ENCODE measurements at places on chromosomes 7 and 10.
A peak's percentile ranks its signal among the peaks of the same experiment; 100 is the strongest.

DNA sequence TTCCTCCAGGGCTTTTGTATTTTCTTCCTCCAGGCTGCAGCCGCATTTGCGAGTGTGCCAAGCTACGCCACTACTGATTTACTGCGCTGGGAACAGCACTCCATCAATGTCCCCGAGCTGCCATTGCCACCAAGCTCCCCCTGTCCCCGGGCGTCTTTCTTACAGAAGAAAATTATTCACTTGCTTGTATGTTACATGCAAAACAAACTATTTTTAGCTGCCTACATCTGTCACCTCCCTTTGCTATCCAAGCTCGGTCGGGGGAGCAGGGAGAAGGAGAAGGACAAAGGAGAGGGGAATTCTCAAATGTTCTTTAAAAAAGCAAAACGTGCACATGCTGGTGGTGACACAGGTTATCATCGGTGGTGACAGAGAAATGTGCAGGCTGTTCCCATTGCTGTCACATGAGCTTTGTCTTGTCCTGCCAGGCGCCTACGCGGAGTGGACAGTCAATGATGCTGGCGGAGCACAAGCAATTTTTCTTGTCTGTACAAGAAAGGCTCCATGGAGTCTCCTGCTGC is 93.1 kb downstream of the ADARB2 start:
- DNase-seq, result no peak

DNA sequence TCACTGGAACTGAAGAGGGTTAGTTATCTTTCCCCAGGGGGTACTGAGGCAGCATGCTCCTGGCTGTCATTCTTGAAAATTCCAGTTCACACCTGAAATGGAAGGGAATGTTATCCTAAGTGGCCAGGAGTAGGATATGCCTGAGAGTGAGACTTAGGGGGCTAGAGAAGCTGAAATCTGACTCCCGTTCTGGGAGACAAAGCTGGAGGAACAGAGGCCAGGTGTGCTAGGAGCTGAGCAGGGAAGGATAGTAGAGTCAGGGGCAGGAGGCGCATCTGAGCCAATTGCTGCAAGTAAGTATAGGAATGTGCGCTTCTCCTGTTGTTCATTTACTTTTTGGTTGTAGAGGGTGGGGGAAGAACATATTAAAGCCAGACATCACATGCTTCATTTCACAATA is 58.1 kb upstream of the KIAA1217 start:
- no peak for DNase-seq

DNA sequence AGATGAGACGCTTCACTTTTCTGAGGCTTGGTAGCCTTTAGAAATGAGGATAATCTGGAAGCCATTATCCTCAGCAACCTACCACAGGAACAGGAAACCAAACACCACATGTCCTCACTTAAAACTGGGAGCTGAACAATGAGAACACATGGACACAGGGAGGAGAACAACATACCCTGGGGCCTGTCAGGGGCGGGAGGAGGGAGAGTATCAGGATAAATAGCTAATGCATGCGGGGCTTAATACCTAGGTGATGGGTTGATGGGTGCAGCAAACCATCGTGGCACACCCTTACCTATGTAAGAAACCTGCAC is 48.9 kb downstream of the LRGUK start:
- no peak for DNase-seq

- no peak for DNase-seq
Measured at GRCh38 chr10:93515071-93516005, 18.9 kb downstream of the CEP55 start.

GRCh38 chr7:39633563-39634477 is 10.4 kb downstream of the RALA start:
- DNase-seq, result no peak

GRCh38 chr10:28587970-28588290 is 55.0 kb downstream of the WAC start:
- DNase-seq, result peak; percentile 17

DNA sequence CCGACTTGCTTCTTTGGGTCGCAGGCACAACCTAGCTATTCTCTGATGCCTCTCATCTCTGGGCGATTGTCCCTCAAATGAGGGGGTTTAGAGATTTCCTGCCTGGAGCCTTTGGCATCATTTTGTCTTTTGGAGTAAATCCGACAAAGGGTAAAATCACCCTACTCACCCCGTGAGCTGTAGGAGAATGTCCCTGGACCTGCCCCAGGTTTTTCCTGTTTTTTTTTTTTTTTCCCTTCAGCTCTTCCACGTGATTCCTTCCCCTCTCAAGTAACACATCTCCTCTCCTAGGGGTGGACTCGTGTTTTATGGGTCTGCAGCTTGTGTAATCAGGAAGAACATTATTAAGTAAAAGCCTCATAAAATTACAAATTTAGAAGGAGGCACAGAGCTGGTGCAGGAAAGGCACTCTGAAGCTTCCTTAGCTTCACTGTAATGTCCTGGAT is 128.4 kb upstream of the ZNF746 start:
- peak; percentile 54 for DNase-seq

DNA sequence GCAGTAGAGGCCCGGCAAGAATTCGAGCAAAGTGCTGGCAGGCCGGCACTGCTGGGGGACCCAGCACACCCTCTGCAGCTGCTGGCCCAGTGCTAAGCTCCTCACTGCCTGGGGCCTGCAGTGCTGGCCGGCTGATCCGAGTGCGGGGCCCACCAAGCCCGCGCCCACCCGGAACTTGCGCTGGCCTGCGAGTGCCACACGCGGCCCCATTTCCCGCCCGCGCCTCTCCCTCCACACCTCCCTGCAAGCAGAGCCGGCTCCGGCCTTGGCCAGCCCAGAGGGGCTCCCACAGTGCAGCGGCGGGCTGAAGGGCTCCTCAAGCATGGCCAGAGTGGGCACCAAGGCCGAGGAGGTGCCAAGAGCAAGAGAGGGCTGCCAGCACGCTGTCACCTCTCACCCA is 3.1 kb downstream of the DYDC2 start:
- DNase-seq, result no peak

DNA sequence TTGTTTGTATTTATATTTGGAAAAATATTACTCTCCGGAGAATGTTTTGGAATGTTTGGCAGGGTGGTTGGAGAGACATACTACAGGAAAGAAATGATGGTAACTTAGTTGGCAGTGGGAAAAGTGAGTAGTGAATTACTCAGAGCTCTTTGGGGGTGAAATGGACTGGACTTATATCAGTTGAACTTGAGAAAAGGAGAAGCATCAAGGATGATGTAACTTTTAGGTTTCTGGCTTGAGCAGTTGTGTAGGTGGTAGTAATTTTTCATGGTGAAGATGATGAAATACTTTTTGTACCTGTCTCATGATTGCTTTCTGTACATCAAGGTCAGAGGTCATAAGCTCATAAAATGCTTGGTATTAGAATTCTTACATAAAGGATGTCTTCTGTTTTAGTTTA is 617.2 kb downstream of the AUTS2 start:
- peak; percentile 35 for DNase-seq

- DNase-seq, result no peak
Measured at GRCh38 chr10:122530177-122530576, 30.4 kb upstream of the DMBT1 start.

- DNase-seq, result no peak
Measured at GRCh38 chr7:12683678-12684585, 3.5 kb upstream of the ARL4A start.

GRCh38 chr7:29562307-29562706 is 1.3 kb upstream of the PRR15 start:
- peak; percentile 41 for DNase-seq

- DNase-seq, result no peak
Measured at GRCh38 chr10:109784236-109784635, 139.1 kb downstream of the XPNPEP1 start.

Measured in large intestine (tissue), 12 donors.